ENCODE measurements at places on chromosomes 2 and 18.

GRCh38 chr2:107743274-107743673 is 83.4 kb upstream of the RGPD4 start:
- no peak for DNase-seq

- peak; percentile 57 for DNase-seq
These were observed 19.7 kb upstream of the ARHGAP25 start for GRCh38 chr2:68714866-68715265.

DNA sequence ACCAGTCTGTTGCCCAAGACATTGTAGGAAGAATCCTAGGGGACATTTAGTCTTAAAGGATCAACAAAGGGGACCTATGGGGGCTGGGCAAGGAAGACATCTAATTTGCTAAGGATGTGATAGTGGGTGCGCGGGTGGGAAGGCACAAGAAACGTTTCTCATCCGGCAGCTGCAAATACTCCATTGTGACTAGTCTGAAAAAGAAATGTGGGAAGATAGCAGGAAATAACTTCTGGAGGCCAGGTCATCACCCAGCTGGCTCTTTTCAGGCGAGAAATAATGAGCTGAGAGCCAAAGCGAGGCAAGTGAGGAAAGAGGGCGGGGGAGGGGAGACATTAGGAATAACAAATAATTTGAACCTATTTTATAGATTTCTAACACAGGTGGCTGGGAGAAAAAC is 70.3 kb upstream of the NCK2 start:
- DNase-seq = no peak

GRCh38 chr2:176709991-176710390 is 440.7 kb downstream of the MTX2 start:
- DNase-seq = no peak

DNA sequence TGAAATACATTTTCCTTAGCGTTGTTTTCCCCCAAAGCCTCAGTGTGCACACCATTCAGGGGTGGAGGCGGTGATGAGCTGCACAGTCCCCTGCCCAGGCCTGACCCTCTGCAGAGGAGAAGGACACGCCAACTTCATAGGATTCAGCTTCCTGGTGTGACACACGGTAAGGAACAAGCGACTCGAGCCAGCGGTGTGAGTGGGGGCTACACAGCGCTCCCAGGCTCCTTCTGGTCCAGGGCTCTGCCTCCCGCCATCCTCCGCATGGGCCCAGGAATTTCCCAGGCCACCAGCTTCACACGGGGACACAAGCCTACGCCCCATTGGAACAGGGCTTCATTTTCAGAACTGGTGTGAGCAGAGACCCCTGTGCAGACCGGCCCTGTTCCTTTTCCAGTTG is 272.1 kb downstream of the HDAC4 start:
- DNase-seq = no peak

- DNase-seq = no peak
These were observed 105.2 kb downstream of the GALNT14 start for GRCh38 chr2:31033032-31033431.

GRCh38 chr2:98333922-98334321 is 12.3 kb upstream of the CNGA3 start:
- no peak for DNase-seq

DNA sequence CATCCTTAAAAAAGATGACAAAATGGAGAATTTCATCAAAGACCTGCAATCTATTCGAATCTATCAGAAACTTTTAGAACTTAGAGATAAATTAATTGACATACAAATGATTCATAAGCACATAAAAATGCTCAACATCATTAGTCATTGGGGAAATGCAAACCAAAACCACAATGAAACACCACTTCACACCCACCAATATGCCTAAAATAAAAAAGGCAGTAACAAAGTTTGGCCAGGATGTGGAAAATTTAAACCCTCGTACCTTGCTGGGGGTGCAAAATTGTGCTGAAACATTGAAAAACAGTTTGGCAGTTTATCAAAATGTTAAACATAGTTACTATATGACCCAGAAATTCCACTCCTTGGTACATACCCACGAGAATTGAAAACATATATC is 11.5 kb upstream of the EIF2AK3 start:
- peak; percentile 46 for DNase-seq

GRCh38 chr2:227038550-227039189 is 125.3 kb downstream of the COL4A4 start:
- no peak for DNase-seq

- no peak for DNase-seq
These were observed 2021.1 kb upstream of the CELF4 start for GRCh38 chr18:39586741-39587140.

GRCh38 chr2:126507425-126507911 is 148.5 kb upstream of the GYPC start:
- no peak for DNase-seq

DNA sequence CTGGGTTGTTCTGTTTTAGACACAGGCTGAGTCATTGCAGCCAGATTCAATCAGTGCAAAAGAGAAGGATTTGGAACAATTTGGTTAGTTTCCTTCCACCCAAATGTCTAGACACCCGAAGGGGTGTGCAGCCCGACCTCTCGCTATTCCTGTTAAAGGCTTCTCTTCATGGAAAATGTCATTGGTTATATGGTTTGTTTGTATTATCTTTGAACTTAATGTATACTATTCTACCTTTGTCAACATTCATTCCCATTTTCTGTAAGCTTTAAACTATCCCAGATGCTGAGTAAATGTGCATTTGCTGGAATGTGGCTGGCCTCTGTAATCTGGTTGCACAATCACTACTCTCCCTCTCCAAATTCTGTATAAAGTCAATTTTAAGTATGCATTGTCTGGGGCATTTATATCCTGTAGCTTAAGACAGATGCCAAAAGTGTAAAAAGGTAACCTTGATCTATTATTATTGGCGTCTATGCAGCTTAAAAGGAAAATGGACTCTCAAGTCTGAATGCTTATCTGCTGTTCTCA is 80.4 kb upstream of the RND3 start:
- DNase-seq = no peak

DNA sequence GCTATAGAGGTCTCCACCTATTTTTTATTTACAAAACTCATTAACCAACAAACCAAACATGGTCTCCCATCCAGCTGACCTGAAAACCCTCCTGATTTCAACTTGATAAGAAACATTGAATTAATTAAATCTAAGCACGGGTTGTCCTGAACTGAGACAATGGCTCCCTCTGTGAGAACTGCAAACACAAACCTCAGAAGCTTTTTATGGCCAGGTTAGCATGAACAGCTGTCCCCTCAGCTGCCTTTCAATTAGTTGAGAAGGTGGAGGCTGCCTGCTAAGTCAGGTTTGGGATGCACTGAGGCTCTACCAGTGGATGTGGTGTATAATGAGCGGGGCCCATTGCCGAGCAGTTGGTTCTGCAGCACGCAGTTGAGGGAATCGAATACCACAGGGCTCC is 258.5 kb upstream of the DDX18 start:
- no peak for DNase-seq

GRCh38 chr2:141929331-141930252 is 201.2 kb downstream of the LRP1B start:
- DNase-seq = no peak

DNA sequence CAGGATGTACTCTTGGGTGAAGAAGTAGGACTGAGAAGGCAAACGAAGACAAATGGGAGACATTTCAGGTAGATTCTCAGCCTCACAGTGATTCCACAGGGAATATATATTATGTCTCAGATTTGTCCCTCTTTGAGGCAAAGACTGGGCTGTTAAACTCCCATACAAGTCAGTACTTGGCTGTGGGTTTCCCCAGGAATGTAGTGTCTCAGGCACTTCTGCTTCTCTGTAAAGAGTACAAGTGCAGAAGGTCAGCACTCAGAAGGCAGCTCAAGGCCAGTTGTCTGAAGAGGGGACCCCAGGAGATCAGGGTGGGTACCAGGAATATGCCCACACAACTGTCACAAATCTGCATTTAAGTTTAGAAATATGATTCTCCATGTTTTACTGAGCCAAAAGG is 39.9 kb upstream of the COBLL1 start:
- DNase-seq = no peak

GRCh38 chr2:68435615-68436014 is 31.5 kb downstream of the FBXO48 start:
- DNase-seq = no peak

DNA sequence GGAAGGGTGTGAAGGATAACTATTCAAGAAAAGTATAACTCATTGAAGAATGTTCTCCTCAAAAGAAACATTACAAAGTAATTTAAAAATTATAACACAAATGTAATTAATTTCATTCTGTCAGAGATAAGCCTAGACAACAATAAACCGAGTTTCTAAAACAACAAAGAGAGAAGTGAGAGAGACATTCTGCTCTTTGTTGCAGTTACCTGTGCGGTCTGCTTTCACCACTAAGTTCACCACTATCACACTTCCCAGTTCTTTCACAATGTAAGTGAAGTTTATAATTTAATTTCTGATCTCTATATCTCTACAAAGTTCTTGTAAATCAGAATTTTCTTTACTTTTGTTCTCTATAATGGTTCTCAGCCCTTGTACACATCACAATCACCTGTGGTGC is 76.3 kb upstream of the FRZB start:
- no peak for DNase-seq

- DNase-seq = no peak
These were observed 156.4 kb upstream of the MMADHC start for GRCh38 chr2:149743842-149744448.

GRCh38 chr2:52976143-52976949 is 791.3 kb upstream of the CHAC2 start:
- DNase-seq = no peak

DNA sequence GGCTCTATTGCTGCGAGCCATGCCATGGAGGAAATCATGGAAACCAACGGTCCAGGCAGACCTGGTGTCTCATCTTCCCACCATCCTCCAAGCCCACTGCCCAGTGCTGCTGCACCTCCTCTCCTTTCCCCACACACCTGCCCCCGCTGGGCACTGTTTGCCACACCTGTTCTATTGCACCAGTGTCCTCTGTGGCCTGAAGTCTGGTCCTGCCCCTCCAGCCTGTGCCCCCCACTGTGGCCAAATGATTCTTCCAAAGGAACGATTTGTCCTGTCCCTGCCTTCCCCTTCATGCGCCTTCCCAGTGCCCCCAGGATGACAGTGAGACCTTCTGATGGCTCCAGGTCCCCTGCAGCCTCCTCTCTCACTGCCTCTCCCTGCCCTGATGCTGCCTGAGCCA is 101.9 kb upstream of the TWIST2 start:
- no peak for DNase-seq

DNA sequence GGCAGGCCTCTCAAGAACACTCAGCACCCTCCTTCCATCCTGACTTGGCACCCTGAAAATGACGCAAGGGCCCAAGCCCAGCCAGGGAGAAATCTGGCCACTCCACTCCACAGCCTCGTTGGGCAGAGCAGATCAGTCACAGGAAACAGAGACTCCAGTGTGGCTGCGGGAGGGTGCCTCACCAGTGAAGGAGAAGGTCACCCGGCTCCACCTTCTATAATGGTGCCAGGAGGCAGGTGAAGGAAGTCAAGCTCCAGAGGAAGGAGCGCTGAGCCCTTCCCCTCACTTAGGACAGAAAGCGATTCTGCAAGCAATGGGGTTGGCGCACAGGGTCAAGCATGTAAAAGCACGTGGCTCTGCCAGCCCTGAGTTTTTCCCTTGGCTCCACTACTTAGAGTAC is 35.3 kb downstream of the CRACDL start:
- no peak for DNase-seq

DNA sequence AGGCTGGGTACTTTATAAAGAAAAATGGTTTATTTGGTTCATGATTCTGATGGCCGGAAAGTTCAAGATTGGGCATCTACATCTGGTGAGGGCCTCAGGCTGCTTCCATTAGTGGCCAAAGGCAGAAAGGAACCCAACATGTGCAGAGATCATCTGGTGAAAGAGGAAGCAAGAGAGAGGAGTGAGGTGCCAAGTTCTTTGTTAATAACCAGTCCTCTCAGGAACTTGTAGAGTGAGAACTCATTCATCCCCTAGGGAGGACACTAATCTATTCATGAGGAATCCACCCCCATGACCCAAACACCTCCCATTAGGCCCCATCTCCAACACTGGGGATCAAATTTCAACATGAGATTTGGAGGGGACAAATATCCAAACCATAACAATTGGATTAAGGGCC is 17.8 kb upstream of the SERPINE2 start:
- no peak for DNase-seq

DNA sequence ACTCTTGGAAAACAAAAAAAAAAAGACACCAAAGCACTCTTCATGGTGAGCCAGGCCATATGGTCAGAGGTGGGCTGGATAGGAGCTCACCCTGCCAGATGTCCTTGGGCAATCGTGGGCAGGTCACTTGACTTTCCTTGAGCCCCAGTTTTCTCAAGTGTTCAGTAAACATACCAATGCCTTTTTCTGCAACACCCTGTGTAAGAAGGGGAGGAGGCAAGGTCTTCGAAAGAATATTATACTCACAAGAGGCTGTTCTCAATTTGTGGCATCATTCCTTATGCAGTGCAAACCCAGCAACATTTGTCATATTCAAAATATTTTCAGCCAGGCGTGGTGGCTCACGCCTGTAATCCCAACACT is 22.9 kb upstream of the TMEM87B start:
- no peak for DNase-seq

DNA sequence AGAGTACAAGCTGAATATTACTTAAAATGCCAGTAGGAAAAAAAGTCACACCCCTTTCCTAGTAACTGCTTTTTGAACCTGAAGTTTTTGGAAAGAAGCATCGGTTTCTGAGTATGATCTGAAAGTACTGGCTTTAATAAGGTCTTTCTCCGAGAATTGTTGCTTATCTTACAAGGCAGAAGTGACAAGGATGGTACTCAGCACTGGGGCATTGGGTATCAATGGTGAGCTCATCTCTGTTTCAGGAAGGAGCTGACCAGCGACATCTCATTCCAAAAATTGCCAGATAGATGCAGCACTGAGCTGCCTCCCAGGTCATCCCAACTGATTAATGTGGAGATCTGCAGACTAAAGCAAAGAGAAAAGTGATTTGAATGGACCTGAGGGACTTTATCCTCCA is 85.4 kb downstream of the FMNL2 start:
- no peak for DNase-seq

GRCh38 chr2:186605041-186605440 is 15.2 kb downstream of the ITGAV start:
- DNase-seq = no peak

- DNase-seq = no peak
These were observed 1.8 kb upstream of the KLHL41 start for GRCh38 chr2:169507698-169508097.

DNA sequence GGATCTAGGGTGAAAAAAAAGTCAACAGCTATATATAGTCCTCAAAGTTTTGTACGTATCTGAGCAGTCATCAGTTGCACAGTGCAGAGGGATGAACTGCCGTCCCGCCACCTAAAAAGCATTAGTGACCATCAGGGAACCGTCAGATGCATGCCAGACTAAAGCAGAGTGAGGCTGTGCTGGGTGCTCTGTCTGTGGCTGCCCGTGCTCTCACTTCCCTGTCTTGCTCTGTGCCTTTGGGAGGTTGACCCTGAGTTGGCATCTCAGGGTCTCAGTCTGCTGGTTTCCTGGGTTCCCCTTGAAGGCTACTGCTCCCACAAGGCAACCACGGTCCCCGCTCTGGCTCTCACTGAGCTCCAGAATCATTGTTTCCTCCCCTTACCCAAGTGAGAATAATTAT is 11.1 kb downstream of the CLUL1 start:
- no peak for DNase-seq

DNA sequence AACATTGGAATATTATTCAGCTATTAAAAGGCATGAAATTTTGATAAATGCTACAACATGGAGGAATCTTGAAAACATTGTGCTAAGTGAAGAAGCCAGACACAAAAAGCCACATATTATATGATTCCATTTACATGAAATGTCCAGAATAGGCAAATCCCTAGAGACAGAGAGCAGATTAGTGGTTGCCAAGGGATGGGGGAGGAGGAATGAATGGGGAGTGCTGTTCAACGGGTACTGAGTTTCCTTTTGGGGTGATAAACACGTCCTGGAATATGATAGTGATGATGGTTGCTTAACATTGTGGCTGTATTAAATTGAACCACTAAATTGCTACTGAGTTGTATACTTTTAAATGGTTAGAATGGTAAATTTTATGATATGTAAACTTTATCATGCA is 8.9 kb upstream of the TWSG1 start:
- no peak for DNase-seq

Data from CD4-positive, alpha-beta T cell treated with Interleukin-17A for 1 hour (primary cell).